ENCODE measurements at places on chromosomes 4 and X. TPM values are rescaled to one million over a fixed set of nuclear protein-coding genes. Genes with fewer than 3 reads are reported as not detected.

Gene CDX4
- not detected for total RNA-seq

Gene P2RY10
- total RNA-seq: 1.5 TPM

DNA sequence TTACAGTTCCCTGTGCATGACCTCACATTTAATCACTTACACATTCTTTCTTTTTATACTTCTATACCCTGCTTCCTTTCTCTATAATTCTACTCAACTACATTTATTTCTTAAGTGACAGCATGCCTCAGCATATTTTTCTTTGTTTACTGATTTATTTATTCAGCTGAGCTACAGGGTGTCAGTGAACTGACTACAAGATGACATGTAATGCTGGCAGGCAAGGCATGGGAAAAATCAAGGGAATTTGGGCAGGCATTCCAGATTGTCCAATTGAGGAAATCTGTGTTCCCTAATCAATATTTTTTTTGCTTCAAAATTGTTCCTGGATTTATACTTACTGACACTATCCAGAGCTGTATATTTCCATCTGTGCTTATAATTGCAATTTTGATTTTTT, 875.5 kb downstream of the C4orf33 start:
- no peak for DNase-seq

DNA sequence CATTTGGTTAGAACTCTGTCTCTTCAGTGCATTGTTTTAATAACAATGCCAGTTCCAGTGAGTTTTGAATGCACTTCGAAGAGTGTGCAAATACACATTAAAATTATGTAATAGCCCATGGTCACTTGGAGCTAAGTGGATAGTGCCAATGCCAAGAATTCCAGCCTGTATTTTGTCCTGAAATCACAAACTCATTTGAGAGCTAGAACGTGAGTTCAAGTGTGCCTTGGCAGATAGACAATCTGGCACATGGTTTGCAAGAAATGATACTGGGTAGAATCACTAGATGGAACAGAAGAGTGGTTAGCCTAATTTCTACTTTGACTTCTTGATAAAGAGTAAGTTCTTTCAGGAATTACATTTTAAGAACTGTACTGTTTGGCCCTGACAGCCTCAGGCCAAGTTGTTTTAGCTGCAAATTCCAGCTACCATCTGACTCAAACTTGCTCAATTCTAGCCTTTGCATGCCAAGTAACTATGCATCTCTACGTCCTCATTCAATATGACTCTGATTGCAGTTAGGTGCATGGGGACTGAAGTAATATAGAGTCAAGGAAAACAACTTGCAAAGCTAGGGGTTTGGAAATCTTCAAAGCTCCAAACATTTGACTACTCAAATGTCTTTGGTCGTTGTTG, 131.9 kb upstream of the SMIM31 start:
- no peak for DNase-seq

GRCh38 chr4:126838941-126839679, 793.6 kb upstream of the INTU start:
- no peak for DNase-seq

GRCh38 chr4:150962245-150962644, 52.8 kb downstream of the LRBA start:
- no peak for DNase-seq

- no peak for DNase-seq
Observed at GRCh38 chr4:173243917-173244658, 75.5 kb downstream of the GALNT7 start.

DNA sequence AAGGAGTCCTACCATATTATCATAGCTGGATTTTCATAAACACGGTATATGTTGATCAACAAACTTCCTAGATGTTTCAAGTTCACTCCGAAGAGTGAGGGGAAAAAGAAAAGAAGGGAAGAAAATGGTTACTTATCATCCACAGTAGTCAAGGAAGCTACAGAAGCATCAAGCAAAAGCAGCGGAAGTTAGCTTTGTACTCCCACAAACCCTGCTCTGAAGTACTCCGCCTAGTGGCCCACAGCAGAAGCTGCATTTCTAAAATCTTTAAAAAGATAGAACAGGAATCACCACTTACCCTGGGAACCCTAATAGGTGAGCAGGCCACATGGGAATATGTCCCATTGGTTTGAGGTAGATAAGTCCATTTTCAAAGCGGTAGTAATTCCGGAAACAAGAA, 28.5 kb upstream of the FRG1 start:
- no peak for DNase-seq

- DNase-seq: no peak
Observed at GRCh38 chr4:105483840-105484239, 10.0 kb upstream of the PPA2 start.

DNA sequence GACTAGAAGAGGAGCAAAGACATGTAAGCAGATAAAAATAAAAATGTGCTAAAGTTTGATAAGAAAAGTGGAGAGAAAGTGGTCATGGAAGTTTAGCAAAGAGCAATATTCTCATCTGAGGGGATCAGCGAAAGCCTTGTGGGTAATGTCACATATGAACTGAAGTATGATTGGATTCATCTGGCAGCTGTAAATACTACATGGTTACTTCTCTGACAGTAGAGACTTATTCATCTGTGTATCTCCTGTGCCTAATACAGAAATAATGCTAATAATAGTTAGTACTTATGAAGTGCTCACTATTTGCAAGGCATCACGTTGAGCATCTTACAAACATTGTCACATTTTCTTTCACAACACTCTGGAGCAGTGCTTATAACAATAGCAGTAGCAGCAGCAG, 8.9 kb upstream of the IGSF1 start:
- DNase-seq: no peak

DNA sequence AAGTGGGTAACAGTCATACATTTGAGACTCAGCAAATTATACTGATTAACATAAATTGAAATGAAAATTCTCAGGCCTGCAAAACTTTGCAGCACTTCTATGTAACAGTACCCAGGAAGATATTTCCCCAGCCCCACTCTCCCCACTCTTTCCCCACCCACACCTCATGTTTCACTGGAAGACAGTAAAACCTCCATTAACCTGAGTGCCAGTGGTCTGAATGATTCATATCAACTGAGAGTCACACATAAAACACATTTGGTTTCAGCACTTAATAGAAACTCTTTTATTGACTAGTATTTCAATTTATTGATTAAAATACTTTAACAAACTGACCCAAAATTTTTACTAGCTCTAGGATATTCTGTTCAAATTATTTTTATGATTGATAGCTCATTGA, 6.9 kb downstream of the CXCL6 start:
- DNase-seq: no peak

DNA sequence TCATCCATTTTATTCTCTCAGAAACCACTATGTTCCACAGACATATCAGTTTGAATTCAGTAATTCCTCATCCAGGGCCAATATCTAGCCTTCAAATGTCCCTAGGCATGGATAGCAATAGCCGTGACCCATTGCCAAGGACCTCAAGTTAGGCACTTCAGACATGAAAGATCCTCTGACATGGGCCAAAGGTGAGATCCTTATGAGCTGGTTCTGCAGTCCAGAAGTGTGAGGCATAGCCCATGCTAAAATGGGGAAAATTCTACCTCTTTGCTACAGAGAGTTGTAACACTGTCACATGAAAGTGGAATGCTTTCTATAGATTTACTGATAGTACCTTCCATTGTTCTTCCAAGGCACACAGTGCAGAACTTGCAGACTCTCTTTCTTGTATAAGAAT, 349.7 kb upstream of the GALNT7 start:
- DNase-seq: no peak

GRCh38 chrX:12777670-12778069, 13.5 kb upstream of the PRPS2 start:
- DNase-seq: no peak

GRCh38 chr4:147610686-147611085, 6.5 kb upstream of the TMEM184C start:
- DNase-seq: no peak

- no peak for DNase-seq
Observed at GRCh38 chr4:36568575-36568974, 287.2 kb downstream of the DTHD1 start.
